ENCODE measurements at places on chromosomes 7 and 10.
A peak's percentile ranks its signal among the peaks of the same experiment; 100 is the strongest.

GRCh38 chr10:121662945-121663917 lies 65.0 kb upstream of the FGFR2 start:
- DNase-seq, result no peak

- DNase-seq, result no peak
These were observed 19.0 kb upstream of the SLC26A4 start for GRCh38 chr7:107641676-107642075.

- DNase-seq, result no peak
These were observed 20.3 kb upstream of the CD36 start for GRCh38 chr7:80618096-80618495.

- DNase-seq, result no peak
These were observed 573.0 kb upstream of the PCDH15 start for GRCh38 chr10:55374060-55374459.

GRCh38 chr10:17206210-17206709 lies 4.8 kb upstream of the TRDMT1 start:
- no peak for DNase-seq

DNA sequence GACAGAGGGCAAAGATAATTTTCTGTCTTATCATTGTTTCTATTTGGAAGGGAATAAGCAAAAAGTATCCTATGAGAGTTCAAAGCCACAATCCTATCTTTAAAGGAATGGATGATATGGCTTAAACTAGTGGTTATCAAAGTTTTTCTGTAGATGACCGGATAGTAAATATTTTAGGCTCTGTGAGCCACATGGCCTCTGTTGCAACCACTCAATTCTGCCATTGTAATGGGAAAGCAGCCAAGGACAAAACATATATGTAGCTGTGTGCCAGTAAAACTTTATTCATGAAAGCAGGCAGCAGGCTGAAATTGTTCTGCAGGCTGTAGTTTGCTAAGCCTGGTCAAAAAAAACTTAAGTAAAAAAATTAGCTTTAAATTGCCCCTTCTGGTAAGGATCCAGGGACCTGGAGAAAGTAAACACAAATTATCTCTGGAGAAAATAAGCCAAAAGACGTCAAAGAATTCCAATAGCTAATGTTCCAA lies 73.3 kb downstream of the THSD7A start:
- no peak for DNase-seq

- no peak for DNase-seq
These were observed 970.1 kb upstream of the ZNF722 start for GRCh38 chr7:63028376-63029206.

DNA sequence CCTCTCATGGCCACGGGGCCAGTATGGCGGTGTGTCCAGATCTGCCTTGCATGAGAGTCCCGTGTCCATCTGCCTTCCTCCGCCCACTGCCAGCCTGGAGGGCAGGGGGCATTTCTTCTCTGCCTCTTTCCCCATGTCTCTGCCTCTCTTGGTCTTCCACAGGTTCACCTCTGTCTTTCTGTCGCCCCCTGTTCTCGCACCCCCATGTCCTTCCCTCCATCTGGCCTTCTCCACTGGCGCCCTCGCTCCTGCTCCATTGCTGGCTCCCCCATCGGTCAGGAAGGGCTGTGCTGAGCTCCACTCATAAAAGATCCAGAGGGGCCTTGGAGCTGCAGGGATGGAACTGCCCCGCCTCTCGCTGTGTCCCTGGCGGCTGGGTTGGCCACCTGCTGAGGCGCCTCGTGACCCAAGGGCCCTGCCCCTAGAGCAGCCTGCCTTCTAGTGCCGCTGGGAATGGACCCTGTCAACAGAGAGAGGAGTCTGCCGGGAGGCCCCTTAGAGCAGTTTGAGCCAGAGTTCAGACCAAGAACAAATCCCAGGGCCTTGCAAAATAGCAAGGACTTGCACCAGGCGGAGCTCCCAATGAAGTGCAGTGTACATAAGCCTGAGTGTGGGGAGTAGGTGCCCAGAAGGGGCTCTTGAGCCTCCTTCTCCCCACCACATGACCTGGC lies 42.0 kb downstream of the GOLGA7B start:
- DNase-seq, result peak; percentile 10

DNA sequence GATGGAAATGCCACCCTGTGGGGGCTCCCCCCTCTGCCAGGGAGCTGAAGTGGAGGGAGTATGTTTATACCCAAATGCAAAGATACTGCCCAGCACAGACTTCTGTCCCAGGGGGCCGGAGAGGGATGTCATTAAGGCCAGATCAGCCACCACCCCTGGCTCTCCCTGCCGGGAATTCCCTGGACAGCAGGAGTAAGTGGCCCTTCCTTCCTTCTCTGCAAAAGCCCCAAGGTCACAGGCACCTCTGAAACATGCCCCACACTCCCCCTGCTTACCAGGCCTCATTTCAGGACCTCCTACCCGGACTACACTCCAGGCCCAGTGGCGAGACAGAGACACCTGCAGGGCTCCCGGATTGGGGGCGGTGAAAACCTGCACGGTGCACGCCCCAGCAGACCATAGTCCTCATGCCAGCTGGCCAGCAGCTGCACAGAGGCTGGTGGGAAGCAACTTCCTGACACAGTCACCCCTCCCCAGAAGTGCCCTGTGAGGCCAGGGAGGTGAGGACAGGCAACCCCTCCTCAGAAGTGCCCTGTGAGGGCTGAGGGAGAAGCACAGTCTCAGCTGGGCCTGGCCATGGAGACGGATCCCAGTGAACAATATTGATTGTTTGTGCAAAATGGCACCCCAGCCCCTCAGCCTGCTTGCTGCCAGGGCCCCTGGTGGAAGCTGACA lies 33.0 kb upstream of the RET start:
- no peak for DNase-seq

GRCh38 chr7:16891338-16891737 lies 9.6 kb upstream of the AGR3 start:
- DNase-seq, result no peak

- DNase-seq, result no peak
These were observed 315.7 kb downstream of the NRG3 start for GRCh38 chr10:82190432-82191260.

DNA sequence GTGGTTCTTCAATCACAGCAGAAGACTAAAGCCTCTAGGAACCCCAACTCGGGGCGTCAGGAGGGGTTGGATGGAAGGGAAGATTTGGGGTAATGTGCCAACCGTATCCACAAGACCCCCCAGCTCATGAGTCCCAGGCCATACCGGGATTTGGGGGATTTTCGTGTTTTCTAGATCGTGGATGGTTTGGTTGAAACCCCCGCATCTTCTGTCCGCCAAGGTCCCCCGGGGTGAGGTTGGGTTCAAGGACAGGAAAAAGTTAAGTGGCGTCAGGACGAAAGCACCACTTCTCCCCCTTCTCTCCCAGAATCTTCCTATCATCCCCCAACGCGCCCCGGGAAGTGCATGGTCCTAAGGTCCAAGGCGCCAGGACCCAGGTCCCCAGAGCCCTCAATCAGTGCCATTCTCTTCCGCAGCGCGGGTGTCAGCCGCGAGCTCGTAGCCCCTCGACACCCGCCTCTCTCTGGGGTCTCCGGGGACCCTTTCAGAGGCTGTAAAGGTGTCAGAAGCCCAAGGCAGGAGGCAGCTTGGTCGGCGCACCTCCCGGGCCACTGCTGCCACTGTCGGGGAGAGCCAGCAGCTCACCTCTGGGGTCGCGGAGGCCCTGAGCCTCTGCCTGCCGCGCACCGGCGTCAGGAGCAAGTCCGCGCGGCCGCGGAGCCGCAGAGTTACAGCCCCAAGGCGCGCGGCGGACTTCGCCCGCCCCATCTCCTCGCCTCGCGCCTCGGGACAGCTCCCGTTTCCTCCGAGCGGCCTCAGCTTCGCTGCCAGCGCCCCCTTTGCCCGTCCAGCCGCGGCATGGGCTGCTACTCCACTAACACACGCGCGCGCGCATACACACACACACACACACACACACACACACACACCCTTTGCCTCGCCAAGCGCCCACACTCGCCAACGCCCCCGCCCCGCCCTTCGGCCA lies 1.5 kb downstream of the MKX start:
- DNase-seq, result no peak

- no peak for DNase-seq
These were observed 534.9 kb upstream of the GALNT17 start for GRCh38 chr7:70597066-70597465.

DNA sequence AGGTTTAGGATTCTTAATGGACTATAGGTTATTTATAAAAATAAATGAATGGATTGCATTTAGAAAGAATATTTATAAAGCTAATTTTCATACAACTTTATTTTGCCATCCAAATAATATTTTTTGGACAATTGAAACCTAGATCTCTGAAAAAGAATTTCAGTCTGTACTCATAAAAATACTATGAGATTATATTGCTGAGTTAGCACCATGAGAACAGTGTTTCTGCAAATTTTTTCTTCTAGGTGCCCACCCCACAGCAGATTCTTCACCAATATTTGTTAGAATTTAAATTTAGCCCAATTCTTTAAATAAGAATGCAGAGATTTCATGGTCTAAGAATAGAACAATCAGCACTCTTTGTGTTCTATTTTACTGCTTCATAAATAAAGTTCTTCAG lies 85.6 kb upstream of the TEX47 start:
- no peak for DNase-seq

GRCh38 chr10:62851442-62851841 lies 35.3 kb upstream of the EGR2 start:
- DNase-seq, result no peak

- no peak for DNase-seq
These were observed 50.7 kb downstream of the INPP5F start for GRCh38 chr10:119776536-119776935.

GRCh38 chr10:132447446-132448247 lies 50.6 kb downstream of the PWWP2B start:
- no peak for DNase-seq

- DNase-seq, result no peak
These were observed 24.9 kb downstream of the SFR1 start for GRCh38 chr10:104146882-104147281.

GRCh38 chr7:142771353-142771723 lies 568 bp downstream of the PRSS2 start:
- DNase-seq, result no peak

DNA sequence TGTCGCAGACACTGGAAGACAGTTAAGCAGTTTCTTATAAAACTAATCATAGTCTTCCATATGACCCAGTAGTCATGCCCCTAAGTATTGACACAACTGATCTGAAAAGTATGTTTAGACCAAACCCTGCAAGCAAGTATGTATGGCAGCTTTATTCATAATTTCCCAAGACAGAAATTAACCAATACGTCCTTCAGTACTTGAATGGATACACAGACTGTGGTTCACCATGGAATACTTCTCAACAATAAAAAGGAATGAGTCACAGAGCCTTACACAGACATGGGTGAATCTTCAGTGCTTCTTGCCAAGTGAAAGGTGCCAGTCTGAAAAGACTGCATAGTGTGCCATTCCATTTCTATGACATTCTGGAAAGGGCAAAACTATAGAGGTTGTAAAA lies 50.2 kb upstream of the AKR1E2 start:
- no peak for DNase-seq

- DNase-seq, result no peak
These were observed 2.3 kb downstream of the DNTT start for GRCh38 chr10:96306516-96306915.

DNA sequence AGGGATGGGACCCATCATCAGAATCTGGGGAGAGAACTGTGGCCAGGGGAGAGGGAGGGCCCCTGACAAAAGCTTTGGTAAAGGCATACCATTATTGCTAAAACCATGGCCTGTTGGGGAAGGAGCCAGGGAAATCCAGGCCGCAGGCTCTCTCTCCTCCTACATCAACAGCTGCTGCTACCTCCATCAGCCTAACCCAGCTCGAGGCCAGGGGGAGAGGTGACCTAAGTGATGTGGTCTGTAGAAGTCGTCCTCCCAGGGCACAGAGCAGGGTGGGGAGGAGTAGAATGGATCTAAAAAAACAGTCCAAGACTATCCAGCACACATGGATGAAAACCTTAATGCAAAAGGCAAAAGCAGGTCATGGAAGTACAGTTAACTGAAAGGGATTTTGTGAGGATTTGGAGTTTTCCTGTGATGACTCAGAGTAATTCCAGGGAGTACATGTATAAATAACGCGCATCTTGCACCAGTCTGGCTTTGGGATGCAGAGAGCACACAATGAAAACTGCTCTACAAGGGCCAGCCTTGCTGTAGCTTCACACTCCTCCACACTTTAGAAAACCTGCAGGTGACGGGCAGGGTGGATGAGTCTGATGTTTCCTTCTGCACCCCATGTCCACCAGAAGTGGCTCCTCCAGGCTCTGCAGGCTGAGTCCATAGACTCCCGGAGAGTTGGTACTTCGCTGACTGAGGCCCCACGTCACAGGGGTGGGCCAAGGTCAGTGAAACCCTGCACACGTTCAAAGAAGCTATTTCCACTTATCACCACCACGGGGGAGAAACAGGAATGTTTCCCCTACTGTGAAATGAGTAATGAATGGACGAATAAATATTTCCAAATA lies 38.5 kb upstream of the MSMB start:
- DNase-seq, result no peak

- DNase-seq, result no peak
These were observed 11.9 kb downstream of the RGR start for GRCh38 chr10:84256510-84257342.

DNA sequence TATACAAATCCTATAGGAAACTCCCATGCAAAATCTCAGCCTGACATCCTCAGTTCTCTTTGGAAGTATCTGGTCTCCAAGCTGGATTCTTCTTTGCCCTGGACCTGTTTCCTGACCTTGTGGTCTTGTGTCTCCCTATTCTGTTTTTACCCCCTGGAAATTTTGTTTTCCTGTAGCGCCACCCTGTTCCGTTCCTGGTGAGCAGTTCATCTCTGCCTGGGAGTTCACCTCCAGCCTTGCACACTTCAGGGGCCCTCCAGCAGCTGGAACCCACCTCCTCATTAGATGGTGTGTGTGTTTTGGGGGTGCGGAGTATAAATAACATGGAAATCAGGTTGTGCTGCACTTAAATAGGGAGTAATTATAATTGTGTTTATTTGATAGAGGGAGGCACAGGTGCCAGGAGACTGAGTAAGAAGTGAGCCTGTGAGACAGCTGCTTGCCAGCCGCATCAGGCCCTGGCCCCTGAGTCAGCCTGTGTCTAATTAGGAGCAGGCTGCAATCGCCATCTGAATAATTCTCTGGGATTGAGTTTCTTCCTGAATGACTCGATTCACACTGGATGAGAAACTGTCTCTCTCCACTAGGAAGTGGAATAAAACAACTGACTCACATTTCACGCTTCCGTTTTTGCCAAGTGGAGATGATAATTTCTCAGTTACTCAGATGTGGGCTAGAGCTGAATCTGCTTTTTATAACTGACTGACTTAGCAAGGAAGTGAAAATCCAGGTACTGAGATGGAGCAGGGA lies 69.4 kb upstream of the HECTD2 start:
- DNase-seq, result no peak

GRCh38 chr7:82044497-82045080 lies 274.7 kb upstream of the HGF start:
- DNase-seq, result no peak

GRCh38 chr10:70053218-70053840 lies 683 bp downstream of the MACROH2A2 start:
- DNase-seq, result no peak

DNA sequence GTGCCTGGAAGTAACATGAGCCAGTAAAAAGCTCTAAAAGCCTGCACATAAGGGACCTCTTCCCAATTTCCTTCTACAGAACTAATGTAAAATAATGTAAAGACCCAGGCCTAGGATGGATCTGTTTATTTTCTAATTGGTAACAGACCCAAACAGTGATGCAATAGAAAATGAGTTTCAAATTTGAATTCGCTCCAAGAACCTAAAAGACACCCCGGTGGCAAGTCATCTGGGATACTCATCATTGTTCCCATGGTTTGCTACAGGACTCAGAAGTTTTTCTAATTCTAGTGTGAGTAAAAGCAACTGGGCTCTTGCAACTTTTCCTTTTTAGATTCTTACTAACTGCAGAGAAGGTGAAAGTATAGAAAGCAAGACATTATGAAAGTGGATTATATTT lies 271.3 kb upstream of the CACNA2D1 start:
- DNase-seq, result no peak

- DNase-seq, result no peak
These were observed 68.5 kb downstream of the BTAF1 start for GRCh38 chr10:91992031-91992430.

Data from NCI-H187 treated with DMSO at 0.1 percent for 48 hours (cell line).